HT-29 (cell line): ENCODE measurements at places on chromosomes 16 and 17. TPM values are rescaled to one million over a fixed set of nuclear protein-coding genes. Genes with fewer than 3 reads are reported as not detected.

DNA sequence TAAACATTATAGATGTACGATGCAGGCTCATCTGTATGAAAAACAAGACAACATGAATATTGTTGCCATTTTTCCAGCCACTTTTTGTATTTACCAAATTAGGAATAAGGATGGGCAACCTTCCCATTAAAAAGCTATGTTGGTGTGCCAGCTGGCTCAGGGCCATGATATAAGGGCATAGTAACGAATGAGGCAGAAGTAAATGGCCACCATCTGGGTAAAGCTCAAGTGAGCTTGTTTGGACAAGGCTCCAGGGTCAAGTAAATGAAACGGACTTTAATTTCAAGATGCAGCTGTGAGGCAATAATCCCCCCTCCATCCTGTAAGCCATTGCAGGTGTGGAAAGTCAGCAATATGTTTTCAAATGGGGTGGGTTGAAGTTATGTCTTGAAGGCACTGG is 930.9 kb upstream of the CDH8 start:
- no peak for DNase-seq

DNA sequence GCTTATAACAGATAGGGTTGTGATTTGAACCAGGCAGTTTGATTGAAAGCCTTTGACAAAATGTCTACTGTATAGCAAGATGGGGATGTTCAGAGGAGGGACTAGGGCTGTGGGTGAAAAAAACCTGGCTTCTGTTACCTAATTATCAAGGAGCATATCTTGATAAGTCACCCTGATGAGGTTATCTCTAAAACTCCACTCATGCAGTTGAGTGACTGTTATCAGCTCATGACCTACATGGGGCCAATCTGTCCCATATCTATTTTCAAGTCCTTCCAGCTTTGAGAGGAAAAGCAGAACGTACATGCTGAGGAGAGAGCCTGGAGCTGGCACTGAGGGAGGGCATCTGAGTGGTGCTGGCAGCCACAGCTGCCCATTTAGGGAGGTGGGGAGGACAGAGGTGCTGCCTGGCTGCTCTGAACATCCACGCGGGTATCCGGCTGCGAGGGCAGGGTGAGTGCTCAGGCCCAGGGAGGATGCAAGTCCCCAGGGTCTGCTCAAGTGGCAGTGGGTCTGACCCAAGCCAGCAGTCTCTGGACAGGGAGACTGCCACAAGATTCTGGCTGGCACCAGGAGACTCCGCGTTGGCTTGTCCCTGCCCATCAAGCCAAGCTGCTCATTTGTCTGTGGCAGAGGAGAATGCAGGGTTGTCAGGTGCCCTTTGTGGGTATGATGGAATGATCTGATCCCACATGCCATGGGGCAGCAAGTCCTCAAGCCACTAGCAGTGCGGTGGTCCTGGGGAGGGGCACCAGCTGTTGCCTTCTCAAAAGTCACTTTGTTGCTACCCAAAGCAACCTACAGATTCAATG is 29.2 kb downstream of the ATPAF2 start:
- no peak for DNase-seq

DNA sequence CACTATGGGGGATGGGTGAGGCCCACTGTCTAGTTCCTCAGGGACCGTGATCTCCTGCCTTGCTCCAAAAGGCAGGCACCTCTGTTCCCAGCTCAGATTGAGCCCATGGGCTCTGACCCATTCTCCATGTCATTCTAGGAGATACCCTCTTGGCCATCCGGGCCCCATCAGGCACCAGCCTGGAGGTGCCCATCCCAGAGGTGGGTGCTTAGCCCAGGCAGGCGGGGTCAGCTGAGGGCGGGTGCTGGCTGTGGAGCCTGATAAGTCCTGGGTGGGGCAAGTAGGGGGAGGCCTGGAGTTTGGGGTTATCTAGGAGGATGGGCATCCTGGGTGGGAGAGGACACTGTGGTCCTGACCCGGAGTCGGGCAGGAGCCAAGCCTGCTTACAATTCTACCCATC is 2.3 kb downstream of the E2F4 start:
- no peak for DNase-seq

The NPIPA7 gene
- 4.5 TPM in 2 replicates for total RNA-seq

The EZH1 gene
- 11.8 and 12.2 TPM in 2 replicates for total RNA-seq

The RNF222 gene
- not detected in 2 replicates for total RNA-seq

DNA sequence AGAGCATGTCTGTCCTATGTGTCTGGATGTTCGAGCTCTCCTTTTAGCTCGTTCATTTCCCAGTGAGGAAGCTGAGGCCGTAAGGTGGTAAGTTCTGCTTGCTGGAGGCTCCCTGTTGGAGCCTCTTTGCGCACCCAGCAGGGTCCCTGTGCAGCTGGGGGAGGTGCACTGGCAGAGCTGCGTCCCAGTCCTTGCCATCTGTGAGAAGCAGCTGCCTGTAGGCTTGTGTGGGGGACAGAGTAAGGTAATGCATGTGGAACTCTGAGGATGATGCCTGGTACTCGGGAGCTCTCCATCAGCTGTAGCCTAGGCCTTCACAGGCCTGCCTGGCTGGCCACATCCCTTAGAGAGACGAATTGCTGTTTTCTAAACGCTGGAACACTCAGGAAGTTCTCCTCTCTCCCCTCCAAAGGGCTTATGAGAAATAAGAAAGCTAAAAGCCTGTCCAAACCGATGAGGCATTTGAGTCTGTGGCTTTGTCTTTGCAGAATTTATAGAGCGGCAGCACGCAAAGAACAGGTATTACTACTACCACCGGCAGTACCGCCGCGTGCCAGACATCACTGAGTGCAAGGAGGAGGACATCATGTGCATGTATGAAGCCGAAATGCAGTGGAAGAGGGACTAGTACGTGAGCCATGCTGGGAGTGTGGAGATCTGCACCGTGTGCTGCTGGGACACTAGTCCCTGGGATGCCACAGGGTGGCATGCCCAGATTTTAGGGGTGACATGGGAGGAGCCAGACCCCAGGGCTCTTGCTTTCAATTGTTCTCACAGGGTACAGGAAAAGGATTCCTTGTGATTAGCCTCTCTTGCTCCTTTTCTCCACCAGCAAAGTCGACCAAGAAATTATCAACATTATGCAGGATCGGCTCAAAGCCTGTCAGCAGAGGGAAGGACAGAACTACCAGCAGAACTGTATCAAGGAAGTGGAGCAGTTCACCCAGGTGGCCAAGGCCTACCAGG is 1.6 kb downstream of the NDUFB10 start:
- peak; percentile 77 for DNase-seq

The PRAC1 gene
- total RNA-seq, result not detected in 2 replicates

The YBX2 gene
- 16.3 and 19.4 TPM in 2 replicates for total RNA-seq
